Activated T-cell treated with anti-CD3 and anti-CD28 coated beads for 24 hours (primary cell): ENCODE measurements at places on chromosomes 6 and 20.

DNA sequence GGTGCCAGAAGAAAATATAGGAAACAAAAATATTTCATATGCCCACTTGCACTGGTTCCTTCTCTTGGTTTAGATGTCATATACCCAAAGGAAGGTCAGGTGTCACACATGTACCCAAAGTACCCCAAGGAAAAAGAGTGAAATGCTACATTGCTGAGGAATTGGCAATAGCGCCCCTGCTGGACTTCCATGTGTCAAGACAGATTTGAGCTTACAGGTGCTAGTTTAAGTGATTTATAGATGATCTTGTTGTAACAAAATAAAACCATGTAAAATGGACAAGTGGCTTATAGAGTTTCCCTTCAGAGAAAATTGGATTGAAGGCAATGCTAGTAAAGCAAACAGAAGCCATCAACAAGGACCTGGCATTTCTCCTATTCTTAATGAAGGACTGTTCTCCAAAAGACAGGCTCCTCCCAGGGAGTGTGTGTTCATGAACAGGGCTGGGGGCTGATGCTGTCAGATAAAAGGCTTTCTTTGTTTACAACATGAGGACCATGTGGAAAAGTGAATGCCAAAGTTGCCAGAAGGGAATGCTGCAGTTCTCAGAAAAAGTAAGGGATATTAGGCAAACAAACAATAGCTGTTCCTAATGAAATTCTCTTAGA is 64.3 kb upstream of the PAK5 start:
- DNase-seq = no peak

GRCh38 chr20:47370850-47371782 is 14.6 kb upstream of the ZMYND8 start:
- no peak for DNase-seq

DNA sequence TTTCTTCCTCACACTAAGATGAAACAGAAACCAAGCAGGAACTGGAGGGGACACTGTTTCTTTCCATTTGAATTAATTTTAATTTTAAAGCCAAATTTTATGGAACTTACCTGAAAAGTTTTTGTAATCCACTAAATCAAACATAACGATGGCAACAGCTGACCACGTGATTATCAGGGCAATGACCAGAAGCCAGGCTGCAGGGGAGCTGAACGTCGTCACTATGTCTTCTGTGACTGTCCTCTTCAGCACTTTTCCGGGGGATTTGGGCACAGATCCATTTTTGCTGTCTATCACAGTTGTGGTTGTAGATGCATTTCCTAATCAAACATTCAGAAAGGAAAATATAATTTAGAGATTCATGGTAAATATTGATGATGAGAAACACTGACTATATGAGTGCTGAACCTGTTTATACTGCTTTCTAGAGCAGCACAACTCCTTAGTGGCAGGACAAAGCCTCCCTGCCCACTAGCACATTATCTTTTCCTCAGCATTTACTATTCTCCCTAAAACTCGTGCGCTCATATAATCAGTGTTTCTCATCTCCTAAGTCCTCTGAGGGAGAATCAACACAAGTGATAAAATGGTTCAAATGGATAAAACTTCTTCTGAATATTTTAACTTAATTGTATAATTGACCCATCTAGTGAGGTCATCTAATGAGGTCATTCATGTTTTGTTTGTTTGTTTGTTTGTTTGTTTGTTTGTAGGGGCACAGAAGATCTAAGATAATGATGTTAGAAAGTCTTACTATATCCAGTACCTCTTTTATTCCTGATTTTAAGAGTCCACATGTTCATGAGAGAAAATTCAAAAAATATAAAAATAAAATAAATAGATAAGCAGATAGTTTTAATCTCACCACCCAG is 65.7 kb downstream of the TRDN start:
- DNase-seq = no peak

DNA sequence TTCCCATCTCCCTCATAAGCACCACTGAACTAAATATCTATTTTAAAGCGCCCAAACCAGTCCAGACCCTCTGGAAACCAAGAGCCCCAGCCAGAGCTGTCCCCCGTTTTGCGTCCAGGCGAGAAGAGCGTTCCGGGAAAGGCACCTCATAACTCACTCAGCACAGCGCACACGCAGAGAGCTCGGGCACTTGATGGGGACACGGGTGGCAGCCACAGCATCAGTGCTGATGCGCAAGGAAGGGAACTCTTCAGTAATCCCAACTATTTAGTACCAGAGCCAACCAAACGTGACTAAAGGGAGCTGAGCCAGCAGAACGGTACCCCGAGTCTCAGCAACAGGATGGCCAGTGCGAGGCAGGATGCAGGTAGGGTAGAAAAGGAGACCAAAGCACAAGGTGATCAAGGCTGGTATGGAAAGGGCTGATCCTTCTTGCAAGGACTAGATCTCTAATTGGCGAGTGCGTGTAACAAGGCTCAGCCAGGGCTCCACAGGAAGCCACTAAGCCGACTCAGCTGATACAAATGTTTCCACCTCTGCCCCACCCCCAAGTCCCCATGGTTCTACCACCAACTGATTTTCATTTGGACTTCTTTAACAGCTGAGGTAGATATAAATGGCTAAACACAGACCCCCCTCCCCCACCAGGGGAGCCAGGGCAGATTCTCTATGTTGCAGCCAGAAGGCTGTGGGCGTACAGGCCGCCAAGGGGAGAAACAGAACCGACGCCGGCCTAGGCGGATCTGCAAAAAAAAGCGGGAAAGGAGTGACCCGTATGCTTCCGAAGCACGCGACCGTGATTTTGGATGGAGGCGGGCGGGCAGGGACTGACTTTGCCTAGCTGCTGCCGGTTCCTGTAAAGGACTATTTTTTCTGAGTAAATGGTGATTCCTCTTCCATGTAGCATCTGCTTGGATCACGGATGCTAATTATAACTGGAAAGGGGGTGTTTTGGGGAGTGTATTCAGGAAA is 183.5 kb upstream of the COL21A1 start:
- no peak for DNase-seq

- DNase-seq = no peak
Measured at GRCh38 chr6:133767357-133767970, 121.4 kb upstream of the TCF21 start.

- no peak for DNase-seq
Measured at GRCh38 chr20:36466089-36466488, 75.2 kb upstream of the MYL9 start.

DNA sequence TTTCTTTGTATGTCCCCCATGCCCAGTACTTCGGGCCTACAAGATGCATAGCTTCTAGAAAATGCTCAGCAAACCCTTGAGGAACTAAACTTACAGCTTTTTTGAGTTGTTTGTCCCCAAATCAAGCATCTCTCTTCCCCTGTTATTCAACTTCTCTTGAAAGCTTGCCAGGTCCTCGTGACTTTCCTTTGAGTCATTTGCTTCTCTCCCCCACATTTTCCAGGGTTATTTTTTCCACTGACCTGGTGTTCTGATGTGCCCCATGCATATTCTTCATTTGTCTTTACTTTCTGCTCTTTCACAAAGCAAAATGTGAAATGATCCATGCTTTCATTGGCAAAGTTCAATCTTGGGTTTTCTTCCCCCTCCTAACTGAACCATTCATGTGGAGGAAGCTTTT is 204.8 kb downstream of the TFAP2A start:
- no peak for DNase-seq

- DNase-seq = no peak
Measured at GRCh38 chr6:61809004-61809595, 476.9 kb downstream of the KHDRBS2 start.

GRCh38 chr6:20350215-20350614 is 51.5 kb upstream of the E2F3 start:
- no peak for DNase-seq

DNA sequence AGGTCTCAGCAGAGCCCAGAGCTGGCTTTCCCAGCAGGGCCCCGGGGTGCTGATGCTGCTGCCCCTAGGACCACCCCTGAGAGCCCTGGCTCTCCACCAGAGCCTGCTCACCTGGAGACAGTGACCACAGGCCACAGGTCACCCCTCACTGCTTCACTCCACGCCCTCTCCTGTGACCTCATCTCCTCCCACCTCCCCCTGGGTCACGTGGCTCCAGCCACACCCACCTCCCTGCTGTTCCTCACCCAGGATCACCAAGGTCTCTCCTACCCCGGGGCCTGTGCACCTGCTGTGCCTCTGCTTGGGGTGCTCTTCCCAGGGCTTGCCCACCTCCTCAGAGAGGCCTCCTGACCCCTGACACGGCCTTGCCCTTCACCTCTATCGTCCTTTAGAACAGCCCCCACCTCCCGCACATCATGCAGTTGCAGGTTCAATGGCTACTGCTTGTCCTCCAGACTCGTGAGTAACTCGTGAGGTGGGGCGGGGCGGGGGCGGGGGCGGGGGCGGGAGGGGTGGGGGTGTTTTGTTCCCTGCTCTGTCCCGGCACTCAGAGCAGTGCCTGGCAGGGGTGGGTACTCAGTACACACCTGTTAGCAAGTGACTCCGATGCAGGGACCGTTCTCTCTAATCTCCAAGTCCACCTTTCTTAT is 468.0 kb downstream of the PREX1 start:
- DNase-seq = no peak

- DNase-seq = no peak
Measured at GRCh38 chr20:17651129-17651759, 30.8 kb downstream of the RRBP1 start.
